ENCODE measurements at places on chromosomes 2 and 18. TPM values are rescaled to one million over a fixed set of nuclear protein-coding genes. Genes with fewer than 3 reads are reported as not detected.

GRCh38 chr2:219627103-219628100, at the start of gene SLC4A3:
TSS of gene SLC4A3 (plus strand) at chr2:219627630. CDS start at chr2:219627993, 363 bp downstream.
- peak; percentile 78 for DNase-seq

GRCh38 chr2:127429291-127429690, 11.1 kb downstream of the PROC start:
- DNase-seq: no peak

DNA sequence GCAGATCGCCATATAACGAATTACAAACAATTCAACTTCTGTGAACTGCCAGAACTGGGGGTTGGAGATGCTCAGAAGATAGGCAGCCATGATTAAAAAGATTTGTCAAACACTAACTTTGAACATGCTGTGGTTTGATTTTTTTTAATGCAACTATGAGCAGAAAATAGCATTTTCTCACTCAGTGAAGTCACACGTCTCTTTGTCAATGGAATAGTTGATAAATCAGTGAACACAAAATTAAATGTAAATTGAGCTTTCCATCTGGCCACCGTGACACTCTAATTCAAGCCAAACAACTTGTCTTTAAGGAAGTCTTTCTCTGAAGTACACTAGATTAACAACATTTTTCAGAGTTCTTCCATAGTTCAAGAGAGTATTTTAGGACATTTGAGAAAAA, 228.6 kb upstream of the LINC00305 start:
- no peak for DNase-seq

- DNase-seq: no peak
These were observed 151.7 kb upstream of the POU3F3 start for GRCh38 chr2:104702031-104702850.

DNA sequence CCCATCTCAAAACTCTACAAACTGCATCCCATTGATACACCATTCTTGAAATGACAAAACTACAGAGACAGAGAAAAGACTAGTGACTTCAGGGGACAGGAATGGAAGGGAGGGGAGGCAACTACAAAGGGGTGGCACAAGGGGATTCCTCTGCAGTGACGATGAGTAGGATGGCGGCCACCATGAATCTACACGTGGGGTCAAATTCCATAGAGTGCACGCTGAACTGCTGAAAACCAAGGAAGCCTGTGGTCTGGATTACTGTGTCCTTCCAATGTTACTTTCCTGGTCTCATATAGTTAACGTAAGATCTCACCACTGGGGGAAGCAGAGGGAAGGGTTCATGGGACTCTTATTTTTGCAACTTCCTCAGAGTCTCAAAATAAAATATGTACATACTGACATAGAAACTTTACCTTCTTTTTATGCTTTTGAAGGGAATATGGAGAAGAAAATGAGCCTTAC, 23.6 kb downstream of the COX7A2L start:
- DNase-seq: no peak

- DNase-seq: no peak
These were observed 69.0 kb upstream of the TTC39C start for GRCh38 chr18:23945416-23946079.

DNA sequence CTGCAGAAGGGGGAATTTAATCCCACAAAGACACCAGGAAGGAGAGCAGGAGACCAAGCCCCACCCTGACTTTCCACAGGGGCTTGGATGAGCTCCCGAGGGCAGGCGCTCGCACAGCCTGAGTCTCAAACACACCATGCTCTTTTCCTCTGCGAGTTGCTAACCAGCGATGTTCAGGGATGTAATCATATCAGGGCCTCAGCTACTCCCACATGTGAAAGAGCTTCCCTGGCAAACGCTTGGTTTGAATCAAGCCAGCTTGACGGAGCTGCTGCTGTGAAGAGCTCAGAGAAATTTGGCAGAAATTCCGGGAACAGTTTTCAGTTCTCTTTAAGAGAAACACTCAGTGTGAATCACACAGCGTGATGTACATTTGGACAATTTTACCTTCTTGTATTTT, 385.8 kb downstream of the GALR1 start:
- no peak for DNase-seq

DNA sequence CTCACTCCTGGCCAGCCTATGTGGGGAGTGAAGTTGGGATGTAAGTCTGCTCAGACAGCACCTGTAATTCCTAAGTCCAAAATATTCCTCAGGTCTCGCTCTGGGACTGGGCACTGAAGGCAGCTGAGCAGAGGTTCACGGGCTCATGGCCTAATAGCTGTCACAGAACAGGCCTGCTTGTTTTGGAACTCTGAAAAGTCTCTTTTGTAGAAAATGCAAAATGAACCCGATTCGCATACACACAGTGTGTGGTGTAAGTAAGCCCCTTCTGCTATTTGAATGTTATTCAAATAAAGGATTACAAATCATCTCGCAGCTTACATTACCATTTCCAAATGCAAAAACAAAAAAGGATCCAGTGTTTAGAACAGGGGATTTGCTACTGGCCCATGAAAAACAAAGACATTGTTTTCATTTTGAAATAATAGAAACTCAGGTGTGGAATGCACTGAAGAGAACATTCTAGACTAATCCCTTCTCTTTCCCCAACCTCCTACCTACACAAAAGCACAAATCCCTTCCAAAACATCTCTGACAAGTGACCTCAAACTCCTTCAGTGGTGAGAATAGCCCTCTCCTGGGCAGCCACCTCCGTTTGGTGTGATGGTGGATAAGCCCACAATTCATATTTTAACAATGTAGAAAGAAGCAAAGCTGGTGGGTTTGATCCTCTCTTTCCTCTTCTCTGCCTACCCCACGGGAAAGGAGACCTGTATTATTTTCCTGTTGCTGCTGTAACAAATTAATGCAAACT, 118.3 kb upstream of the NCK2 start:
- no peak for DNase-seq

DOCK10 gene
- total RNA-seq: 18.9 TPM

LCT gene
- not detected for total RNA-seq

DNA sequence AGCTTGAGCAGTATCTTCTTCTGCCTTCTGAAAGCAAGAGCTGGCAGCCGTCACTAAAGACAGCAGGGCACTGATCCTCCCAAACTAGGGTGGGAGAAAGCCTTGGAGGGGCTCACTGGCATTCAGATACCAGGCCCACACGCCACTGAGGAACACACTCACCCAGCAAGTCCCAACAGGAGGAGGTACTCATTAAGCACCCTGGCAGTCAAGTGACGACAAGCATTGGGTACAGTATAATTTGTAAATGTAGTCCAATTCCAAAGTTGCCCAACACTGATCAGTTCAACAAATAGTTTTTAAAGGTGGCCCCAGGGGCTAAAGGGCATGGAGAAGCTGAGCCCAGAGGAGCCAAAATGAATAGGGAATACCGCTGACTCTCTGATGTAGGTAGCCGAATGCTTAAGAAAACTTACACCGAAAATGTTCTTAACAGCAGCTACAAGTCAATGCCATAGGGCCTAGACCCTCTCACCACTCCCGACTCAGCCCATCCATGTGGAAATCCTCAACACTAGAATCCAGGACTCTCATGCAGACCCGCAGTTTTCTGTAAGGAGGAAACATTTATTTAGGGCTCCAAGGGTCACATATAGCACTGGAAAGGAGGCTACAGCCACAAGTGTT, 9.9 kb downstream of the LIMS2 start:
- DNase-seq: no peak

GKN1 gene
- not detected for total RNA-seq

- no peak for DNase-seq
These were observed 31.0 kb downstream of the TSPYL6 start for GRCh38 chr2:54224997-54225396.

GRCh38 chr18:59961070-59961469, 61.3 kb downstream of the PMAIP1 start:
- DNase-seq: no peak
